ENCODE measurements at places on chromosomes 1 and 21.

DNA sequence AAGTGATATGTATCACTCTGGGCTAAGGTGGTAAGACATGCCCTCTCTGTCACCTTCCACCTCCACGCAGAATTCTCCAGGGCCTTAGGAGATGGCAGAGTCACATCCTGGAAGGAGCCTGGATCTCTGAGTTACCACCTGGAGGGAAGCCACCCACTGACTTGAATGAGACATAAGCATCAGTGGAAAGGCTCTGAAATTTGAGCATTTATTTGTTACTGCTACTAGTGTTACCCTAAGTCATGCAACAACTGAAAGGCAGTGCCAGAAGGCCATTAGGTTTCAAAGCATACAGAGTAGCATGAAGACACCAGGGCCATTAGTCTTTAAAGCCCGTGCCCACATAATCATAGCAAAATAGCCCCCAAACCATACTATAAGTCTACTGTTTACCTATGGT, 230.3 kb upstream of the IRF2BP2 start:
- no peak for DNase-seq

DNA sequence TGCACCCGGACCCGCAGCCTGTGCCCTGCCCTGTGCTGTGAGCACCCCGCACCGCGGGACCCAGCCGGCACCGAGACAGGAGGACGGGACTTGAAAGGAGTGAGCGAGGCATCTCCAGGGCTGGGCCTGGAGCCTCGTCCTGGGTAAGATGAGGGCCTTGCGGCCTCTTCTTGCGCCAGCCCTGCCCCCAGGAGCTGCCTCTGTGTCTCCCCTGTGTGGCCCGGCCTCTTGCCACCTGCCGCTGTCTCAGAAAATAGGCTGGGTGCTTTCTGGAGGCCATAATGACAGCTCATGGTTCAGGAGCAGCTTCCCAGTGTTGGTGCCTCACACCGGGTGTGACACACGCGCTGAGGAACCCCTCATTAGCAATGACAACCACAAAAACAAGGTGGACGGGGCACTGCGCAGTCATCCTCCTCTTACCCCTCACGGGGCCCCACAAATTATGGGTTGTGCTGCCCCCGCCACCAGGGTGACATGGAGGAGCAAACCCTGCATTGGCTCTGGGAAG, 161.5 kb upstream of the C1orf174 start:
- DNase-seq: no peak

GRCh38 chr1:179825798-179826460, 51.7 kb downstream of the TOR1AIP2 start:
- no peak for DNase-seq

DNA sequence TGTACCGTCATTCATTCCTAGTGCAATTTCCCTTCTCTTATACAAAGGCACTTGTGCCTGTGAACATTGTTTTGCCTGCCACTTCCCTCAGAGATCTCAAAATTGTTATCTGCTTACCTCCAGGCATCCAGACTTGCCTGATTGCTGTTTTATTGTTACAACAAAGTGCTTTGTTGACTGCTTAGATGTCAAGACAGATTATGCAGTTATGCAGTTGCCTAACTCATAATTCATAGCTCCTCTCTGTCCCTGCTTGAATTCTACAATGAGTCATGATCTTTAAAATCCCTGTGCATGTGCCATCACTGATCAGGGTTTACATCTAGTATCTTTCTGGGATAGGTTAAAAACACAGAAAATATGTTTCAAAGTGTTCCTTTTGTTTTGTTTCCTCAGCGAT, 24.5 kb downstream of the CXADR start:
- no peak for DNase-seq

GRCh38 chr1:18962855-18963737, 6.6 kb upstream of the IFFO2 start:
- DNase-seq: no peak

- no peak for DNase-seq
Measured at GRCh38 chr1:53616927-53617326, 122.0 kb downstream of the GLIS1 start.

DNA sequence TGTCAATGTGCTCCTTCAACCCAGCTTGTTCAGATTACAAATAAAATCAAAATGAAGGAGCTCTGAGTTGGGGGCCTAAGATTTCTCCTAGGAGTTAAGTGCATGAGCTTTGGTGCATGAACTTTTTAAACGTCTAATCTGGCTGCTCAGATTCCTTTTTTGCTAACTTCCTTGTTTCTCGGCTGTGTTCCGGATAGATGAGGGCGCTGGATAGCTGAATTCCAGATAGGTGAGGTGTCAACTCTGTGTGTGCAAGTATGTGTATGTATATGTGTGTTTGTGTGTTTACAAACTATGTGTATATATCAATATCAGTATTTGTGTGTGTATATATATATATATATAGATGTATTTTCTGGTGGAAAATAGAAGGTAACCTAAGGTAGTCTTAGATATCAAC, 37.5 kb upstream of the RCAN3 start:
- DNase-seq: no peak

GRCh38 chr1:247435030-247435758, 19.2 kb downstream of the NLRP3 start:
- DNase-seq: no peak

- DNase-seq: no peak
Measured at GRCh38 chr1:170624146-170624545, 39.8 kb upstream of the PRRX1 start.

DNA sequence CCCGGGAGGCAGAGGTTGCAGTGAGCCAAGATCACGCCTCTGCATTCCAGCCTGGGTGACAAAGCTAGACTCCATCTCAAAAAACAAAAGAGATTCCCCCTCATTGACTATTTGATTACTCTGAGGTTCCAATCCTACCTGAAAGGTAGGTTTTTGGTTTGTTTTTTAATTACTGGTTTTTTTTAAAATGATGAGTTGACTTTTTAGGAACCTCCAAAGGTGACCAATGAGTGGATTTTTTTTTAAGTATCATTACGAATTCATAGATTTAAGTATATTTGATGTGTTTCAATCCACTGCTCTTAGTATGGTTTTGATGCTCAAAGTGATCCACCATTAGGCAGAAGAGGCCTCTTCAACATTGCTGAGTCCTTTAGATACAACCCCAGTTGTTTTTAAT, 47.9 kb upstream of the LAX1 start:
- no peak for DNase-seq

GRCh38 chr1:202815120-202815519, 4.4 kb downstream of the PCAT6 start:
- no peak for DNase-seq

GRCh38 chr1:205075642-205076155, 8.6 kb downstream of the TMEM81 start:
- no peak for DNase-seq

- DNase-seq: no peak
Measured at GRCh38 chr1:93612510-93612909, 69.1 kb downstream of the BCAR3 start.

- DNase-seq: no peak
Measured at GRCh38 chr21:16125274-16125673, 395.5 kb downstream of the USP25 start.

DNA sequence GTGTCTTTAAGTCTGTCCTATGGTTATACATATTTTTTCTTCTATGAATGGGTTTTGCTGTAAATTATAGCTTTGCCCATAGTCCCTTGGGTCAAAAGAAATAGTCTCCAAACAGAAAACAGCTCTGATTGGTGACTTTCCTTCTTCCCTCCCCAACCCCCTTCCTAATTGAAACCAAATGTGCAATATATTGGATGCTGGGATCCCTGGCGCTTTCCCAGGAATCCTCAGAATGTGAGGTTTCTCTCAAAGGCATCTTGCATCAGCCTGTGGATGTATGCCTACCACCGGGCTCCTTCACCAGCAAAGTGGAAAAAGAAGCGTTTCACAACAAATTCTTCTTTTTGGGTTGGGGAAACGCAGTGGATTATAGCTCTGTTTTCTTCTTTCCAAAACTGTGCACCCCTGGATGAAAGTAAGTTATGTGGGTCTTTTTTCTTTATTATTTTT, at the start of gene DDR2:
Gene DDR2, plus strand, starts transcription at position 248 of the 450 bp plus-strand sequence. CDS start 86,600 bp downstream, outside the sequence.
- DNase-seq: no peak

DNA sequence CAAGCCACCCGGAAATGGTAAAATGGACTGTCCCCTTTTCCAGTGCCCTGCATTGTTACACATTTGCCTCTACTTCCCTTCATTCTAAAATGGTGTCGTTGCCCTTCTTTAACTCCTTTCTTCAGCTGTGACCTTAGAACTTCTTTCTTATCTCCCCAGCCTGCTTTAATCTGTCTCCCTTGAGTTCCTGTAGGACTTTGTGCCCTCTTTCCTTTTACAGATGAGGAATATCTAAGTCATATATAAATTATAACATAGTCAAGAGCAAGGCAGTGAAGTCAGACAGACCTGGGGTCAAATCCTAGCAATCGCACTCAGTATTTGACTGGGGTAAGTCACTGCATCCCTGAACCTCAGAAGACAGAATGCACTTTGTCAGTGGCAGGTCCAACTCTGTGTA, 31.4 kb upstream of the TMEM222 start:
- DNase-seq: no peak

DNA sequence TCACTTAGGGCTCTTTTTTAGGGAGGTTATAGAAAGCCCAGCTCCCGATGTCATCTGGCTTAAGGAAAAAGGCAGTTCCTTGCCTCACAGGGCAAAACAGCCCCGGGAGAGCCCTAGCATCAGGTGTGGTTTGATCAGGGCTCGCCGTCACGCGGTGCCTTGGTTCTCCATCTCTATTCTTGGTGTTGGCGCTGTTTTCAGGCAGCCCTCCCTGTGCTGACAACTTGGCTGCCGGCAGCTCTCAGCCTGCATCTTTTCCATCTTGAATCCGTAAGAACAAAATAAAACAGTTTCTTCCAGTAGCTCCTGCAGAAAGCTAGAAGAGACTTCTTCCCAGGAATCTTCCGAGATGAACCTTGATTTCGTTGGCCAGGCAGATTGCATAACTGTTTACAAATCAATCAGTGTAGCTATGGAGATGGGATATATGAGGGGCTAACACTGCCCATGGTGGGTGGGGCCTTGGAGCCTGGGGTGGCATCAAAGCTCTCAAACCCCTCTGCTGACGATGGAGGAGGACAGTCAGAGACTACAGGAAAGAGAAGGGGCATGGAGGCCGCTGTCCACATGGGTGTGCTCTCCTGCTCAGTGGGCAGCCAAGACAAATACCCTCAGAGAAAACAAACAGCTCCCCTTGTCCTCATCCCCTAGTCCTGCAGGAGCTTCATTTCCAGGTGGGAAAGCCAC, 370.7 kb upstream of the C1orf174 start:
- no peak for DNase-seq

DNA sequence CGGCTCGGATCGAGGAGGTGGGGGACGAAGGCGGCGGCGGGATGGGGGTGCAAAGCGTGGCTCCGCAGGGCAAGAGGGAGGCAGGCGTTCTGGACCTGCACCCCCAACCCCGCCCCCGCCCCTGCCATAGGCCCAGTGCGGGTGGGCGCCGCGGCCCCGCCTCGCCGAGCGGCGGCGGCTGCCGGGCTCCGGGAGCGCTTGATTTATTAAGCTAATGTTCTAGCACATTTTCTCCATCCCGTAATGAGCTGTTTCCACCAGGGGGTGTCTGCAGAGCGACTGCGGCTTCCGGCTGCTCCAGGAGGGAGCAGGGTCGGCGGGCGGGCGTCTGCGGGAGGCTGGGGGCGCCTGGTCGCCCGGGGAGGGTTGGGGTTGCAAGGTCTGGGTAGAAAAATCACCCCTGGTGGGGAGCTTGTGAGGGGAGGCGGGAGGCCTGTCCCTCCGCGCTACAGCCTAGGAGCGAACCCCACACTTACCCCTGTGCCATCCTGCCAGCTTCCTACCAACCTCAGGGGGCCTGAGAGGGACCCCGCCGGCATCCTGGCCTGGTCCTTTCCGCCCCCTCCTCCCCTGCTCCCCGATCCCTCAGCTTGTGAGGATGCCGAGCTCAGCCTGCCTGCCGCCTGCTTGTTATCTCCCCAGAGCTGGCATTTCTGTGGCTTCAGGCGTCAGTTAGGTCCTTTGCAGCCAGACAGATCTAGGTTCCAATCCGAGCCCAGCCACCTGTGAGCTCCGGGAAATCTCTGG, 48.5 kb upstream of the ACOT11 start:
- peak; percentile 15 for DNase-seq
